ENCODE measurements at places on chromosomes 6 and 20.

DNA sequence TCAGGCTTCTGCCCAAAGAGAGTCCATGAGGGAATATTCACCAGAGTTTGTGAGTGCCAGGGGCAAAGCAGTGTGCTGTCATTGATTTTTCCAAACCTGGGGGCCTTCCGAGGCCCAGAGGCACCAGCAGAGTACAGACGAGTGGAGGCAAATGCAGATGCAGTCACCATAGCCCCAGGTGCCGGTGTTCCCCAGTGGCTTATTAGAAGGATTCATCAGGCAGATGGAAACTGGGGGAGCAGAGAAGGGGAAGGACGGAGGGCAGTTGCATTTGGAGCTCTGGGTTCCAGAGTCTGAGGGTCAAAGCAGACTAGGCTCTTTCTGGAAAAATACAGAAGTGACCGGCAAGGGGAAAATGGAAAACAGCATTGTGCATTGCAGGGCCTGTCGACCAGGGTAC lies 184.2 kb downstream of the ANKRD60 start:
- no peak for DNase-seq

DNA sequence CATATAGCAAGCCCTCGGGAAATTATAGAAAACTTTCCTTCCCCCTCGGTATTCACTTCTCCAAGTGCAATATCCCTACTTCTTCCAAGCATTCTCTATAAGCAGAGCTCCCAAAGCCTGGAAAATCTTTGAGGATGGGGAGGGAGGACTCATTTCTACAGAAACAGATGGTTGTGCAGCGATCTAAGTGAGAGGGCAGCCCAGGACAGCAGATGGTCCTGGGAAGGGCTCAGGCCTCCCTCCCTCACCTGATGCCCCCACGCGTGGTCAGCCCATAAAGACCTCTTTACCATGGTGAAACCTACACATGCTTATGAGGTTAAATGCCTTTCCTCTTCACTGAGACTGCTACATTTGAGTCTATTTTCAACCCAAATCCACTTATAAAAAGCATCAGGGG lies 319.6 kb upstream of the QKI start:
- no peak for DNase-seq

- no peak for DNase-seq
Observed at GRCh38 chr20:40563296-40563950, 125.6 kb downstream of the MAFB start.

DNA sequence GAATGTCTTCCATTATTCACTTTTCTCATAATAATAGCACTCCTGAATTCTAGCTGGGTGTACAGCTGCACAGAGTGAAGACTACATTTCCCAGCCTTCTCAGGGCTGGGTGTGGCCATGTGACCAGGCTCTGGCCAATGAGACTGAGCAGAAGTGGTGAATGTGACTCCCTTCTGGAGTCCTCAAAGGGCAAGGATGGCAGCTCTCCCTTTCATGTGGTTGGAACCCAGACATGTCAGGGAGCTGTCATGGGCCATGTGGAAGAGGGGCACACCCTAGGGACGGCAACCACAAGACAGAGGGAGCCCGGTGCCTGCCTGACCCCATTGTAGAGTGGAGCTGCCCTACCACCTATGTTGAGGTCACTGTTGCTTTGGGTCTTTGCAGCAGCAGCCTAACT lies 312.8 kb upstream of the SULF2 start:
- no peak for DNase-seq

GRCh38 chr20:32957459-32957858 lies 46.8 kb downstream of the SUN5 start:
- DNase-seq: no peak

- no peak for DNase-seq
Observed at GRCh38 chr6:123844011-123844410, 40.3 kb downstream of the NKAIN2 start.

GRCh38 chr20:35283441-35284266 lies 918 bp downstream of the EIF6 start:
- DNase-seq: peak; percentile 31

DNA sequence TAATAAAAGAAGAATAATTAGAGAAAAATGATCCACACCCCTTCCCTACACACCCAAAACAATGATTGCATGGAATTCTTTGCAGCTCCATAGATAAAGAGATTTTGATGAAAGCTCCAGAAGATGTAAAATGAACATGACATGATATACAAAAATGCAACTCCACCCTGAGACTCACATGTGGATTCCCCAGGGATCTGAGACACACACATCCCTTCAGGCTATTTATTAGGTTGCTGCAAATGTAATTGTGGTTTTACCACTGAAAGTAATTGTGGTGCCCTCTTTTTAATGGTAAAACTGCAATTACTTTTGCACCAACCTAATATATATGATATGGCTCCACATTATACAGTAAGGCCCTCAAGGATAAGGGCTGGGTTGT lies 40.4 kb upstream of the TBC1D7 start:
- no peak for DNase-seq

DNA sequence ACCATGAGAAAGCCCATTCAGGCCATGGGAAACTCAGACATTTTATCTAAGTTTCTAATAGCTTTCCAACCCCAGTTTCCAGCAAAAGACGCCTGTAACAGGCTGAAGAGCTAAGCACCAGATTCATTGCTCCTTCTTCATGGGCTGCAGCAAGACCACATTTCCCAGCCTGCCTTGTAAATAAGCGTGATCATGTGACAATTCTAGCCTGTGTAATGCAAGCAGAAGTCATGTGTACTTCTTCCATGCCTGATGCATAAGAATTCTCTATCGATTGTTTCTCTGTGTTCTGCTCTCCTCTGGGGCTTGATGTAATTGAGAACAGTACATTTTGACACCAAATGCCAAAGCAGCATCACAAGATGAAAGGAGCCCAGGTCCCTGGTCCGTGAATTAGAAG lies 6.8 kb downstream of the PCSK2 start:
- DNase-seq: no peak

DNA sequence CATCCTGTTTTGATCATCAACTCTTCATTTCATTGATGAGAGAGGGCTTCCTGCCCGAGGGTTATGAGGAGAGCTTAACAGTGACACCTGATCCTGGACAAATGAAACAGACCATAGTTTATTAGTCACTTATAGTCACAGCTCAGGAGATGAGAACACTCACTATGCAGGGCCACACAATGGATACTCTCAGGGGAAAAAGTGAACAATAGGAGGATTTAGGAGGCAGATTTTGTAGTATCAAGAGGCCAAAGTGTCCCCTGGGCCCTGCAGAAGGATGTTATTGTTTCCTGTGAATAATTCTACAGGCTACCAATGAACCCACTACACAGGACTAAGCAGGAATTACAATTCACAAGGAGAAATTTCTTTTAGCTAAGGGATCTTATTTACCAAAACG lies 772.8 kb upstream of the MAN1A1 start:
- DNase-seq: no peak

DNA sequence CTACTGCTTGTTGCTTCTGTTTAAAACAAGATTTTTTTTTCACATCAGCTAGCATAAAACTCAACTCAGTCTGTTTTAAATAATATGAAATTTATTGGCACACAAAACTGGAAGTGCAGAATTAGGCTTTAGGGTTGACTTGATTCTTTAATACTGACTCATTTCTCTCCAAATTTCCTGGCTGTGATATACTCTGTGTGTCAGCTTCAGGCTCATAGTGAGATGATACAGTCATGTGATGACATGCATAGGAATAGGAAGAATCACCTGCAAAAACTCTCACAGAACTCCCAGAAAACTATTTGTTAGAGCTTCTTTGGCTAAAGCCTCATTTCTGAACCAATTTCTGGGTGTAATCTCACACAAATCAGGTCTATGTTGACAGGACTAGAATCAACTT lies 1068.0 kb upstream of the EPHA7 start:
- no peak for DNase-seq

- DNase-seq: no peak
Observed at GRCh38 chr20:53258741-53259140, 286.6 kb downstream of the TSHZ2 start.

DNA sequence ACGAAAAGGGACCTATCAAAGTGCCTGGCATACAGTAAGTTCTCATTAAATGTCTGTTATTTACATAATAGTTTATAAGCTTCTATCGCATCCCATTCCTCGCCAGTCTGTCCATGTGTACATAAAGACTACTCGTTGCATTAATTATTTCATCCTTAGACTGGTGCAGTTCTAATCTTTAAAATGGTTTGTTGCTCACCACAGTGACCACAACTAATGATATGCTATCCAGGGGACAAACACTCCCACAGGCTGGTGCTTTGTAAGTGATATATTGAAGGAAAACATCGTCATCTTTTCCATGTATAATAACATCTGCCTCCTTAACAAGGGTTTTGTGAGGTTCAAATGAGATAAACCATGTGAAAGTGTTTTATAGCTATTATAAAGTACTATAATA lies 39.0 kb upstream of the HBS1L start:
- DNase-seq: no peak

GRCh38 chr6:129031051-129031599 lies 148.2 kb downstream of the LAMA2 start:
- no peak for DNase-seq

DNA sequence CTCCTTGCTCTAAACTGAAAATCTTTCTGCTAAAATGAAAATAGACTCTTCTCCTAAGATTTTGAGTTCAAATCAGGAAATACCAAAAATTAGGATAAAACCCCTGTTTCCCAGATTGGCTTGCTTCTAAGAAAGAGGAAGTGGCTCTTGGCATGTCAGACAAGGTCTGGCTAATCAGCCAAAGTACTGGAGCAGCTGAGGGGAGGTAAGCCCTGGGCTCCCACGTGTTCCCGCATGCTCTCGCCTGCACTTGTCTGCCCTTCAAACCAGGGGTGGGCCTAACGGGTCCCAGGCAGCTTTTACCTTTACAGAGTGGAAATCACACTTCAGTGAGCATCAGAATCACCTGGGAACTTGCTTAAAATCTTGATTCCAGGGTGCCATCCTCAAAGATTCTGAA lies 43.2 kb upstream of the GABRR1 start:
- DNase-seq: no peak

- DNase-seq: no peak
Observed at GRCh38 chr6:116362276-116362675, 8.5 kb upstream of the DSE start.

GRCh38 chr20:36122931-36123288 lies 31.6 kb upstream of the EPB41L1 start:
- no peak for DNase-seq

- DNase-seq: no peak
Observed at GRCh38 chr6:157995458-157995857, 13.8 kb downstream of the SYNJ2 start.

GRCh38 chr6:9458424-9458823 lies 956.5 kb downstream of the TFAP2A start:
- DNase-seq: no peak

DNA sequence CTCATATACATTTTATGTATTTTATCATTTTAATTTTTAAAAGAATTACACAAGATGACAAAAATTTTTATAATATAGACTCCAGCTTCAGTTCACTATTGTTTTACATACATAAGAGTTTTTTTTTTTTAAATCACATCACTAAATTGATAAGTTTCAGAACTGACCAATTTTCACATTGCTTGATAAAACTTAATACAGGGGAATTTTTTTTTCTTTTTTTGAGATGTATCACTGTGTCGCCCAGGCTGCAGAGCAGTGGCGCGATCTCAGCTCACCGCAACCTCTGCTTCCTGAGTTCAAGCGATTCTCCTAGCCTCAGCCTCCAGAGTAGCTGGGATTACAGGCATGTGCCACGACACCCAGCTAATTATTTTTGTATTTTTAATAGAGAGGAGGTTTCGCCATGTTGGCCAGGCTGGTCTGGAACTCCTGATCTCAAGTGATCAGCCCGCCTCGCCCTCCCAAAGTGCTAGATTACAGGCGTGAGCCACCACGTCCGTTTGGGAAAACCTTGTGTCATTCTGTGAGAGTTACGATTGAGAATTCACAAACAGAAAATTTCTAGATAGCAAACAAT lies 36.6 kb upstream of the BTN3A2 start:
- no peak for DNase-seq

DNA sequence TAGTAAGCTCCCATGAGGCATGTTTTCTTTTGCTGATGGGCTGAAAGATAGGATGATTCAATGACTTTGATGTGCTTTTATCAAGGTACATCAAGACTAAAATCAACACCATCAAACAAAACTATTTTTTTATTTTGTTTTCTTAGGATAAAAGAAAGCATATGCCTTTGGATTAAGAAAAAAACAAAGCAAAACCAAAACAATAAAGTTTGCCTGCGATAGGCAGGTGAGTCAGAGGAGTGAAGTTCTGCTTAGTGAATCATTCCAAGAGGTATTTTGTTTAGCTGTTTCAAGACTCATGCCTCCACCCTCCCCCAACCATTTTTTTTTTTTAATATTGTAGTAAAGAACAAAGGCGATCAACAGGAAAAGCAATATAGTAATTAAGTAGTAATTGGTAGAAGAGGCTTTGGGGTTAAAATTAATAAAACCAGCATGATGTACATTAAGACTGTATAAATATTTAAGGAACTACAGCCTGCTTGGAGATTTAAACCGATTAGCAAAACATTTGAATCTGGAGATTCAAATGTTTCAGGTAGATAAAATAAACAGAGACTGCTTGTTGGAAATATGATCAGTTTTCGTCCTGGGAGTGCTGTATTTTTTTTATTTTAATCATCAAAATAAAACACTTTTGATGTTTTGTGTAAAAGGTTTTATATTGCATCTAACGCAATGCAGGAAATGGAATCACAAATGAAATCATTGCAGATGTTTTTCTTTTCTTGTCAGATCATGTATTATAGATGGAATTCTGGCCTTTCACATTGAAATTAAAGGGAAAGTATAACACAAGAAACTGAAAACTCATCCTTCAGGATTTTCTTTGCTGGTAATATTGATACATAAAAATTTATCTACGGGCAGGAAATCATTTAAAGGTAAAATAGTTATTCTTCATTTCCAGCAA lies 482.3 kb upstream of the MANEA start:
- DNase-seq: no peak

- DNase-seq: no peak
Observed at GRCh38 chr6:90637320-90637719, 50.4 kb upstream of the MAP3K7 start.

GRCh38 chr6:14040042-14040441 lies 77.5 kb upstream of the CD83 start:
- DNase-seq: no peak

Measured in natural killer cell (primary cell).